ENCODE measurements at places on chromosomes 4 and X.

GRCh38 chr4:42083816-42084215 lies 68.6 kb downstream of the BEND4 start:
- no peak for DNase-seq

GRCh38 chrX:149648932-149649331 lies 17.3 kb upstream of the TMEM185A start:
- no peak for DNase-seq

DNA sequence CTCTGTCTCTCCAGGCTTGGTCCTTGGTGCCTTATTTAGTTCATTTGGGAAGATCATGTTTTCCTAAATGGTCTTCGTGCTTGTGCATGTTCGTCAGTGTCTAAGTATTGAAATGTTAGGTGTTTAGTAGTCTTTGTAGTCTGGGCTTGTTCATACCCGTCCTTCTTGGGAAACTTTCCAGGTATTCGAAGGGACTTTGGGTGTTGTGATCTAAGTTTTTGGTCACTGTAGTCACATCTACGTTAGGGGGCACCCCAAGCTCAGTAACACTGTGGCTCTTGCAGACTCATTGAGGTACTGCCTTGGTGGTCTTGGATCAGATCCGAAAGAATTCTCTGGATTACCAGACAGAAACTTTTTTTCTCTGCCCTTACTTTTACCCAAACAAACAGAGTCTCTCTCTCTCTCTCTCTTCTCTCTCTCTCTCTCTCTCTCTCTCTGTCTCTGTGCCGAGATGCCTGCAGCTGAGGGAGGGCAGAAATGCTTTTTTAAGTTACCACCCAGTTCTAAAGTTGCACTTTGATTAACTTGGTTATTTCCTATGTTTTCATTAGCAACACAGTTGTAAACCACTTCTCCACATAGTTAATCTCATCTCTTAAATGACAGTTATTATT lies 67.6 kb upstream of the SLC7A3 start:
- DNase-seq, result no peak

- DNase-seq, result no peak
Measured at GRCh38 chr4:16078195-16078760, 5.5 kb downstream of the PROM1 start.

DNA sequence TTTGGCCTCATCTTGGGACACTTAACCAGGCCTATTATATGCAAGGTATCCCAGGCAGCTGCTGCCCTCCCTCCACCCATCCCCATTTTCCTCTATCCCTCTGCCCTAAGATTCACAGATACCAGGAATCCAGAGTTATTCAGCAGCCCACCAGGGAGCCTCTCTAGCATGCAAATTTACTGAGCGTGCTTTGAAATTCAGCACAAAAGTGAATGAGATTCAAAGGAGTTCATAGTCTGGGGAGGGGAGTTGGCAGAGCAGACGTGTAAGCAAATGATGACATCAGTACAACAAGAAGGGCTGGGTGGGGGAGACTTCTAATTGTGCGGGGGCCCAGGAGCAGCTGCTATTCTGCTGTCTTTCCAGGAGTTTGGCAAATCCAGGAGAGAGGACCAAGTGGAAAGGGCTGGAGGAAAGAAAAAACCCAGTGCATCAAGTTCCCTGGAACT lies 1.7 kb upstream of the MTM1 start:
- DNase-seq, result no peak

GRCh38 chr4:533318-534100 lies 34.5 kb downstream of the PIGG start:
- DNase-seq, result no peak

GRCh38 chr4:4594285-4594920 lies 52.6 kb upstream of the STX18 start:
- DNase-seq, result no peak

- DNase-seq, result no peak
Measured at GRCh38 chr4:38664706-38665401, 855 bp downstream of the KLF3 start.

DNA sequence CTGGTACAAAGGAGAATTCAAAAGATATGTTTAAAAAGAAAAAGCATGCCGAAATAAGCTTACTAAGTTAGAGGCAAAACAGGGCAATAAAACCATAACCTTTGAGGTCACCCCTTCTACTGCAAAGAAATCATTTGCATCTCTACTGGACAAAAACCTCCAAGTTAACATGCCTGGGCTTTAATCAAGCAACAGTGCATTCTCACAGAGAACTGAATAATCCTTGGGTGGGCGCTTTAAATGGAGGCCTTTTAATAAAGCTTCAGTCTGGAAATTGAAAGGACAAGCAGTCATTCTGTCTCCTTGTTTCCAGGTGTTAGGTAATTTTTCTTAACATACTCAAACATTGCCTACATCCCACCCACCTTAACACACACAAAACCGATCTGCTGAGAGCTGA lies 34.6 kb upstream of the SMS start:
- DNase-seq, result no peak
